GM04504 (cell line): ENCODE measurements at places on chromosomes 3 and 15.

DNA sequence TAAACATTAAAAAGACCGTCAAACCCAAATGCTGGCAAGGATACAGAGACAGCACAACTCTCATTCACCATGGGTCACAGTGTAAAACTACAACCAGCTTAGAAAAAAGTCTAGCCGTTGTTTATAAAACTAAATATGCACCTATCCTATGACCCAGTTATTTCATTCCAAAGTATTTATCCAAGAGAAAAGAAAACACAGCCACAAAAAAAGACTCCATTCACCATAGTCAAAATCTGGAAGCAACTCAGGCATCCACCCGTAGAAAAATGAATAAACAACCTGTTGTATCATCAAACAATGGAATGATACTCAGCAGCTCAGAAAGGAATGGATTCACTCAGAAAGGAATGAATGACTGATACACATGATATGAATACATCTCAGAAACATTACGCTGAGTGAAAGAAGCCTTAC is 28.6 kb downstream of the PLD1 start:
- no peak for DNase-seq

- DNase-seq = no peak
These were observed 59.6 kb upstream of the ZBTB38 start for GRCh38 chr3:141308588-141309218.

DNA sequence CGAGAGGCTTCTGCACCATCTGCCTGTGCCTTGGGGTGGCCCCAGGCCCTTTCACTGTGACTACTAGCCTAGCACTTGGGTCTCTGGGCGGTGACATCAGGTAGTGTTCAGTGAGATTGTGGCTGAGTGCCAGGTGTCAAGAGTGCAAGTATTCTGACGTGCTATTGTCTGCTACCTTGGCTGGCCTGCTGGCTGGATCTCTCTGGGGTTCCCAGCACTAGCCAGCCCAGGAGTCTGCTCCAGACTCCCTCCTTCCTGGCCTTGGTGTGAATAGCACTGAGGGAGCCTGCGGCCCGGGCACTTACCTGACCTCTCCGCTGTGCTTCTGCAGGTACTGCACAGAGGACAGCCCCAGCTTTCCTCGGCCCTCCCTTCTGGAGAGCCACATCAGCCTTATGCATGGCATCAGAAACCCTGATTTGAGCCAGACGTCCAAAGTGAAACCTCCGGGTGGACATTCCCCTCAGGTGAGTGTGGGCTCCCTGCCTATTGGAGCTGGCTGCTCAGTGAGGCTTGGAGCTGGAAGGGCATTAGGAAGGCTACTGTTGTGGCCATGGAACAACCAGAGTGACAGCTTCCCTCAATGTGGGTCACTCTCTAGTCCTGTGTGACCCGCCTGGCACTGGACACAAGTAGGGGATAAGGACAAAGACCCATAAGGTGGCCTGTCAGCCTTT is 17.5 kb upstream of the ALPK3 start:
- DNase-seq = no peak

GRCh38 chr3:126197854-126198584 is 17.6 kb upstream of the ALDH1L1 start:
- DNase-seq = peak; percentile 34

GRCh38 chr3:17194116-17194515 is 309.4 kb downstream of the PLCL2 start:
- DNase-seq = no peak

GRCh38 chr3:120850381-120851295 is 57.4 kb upstream of the STXBP5L start:
- no peak for DNase-seq

DNA sequence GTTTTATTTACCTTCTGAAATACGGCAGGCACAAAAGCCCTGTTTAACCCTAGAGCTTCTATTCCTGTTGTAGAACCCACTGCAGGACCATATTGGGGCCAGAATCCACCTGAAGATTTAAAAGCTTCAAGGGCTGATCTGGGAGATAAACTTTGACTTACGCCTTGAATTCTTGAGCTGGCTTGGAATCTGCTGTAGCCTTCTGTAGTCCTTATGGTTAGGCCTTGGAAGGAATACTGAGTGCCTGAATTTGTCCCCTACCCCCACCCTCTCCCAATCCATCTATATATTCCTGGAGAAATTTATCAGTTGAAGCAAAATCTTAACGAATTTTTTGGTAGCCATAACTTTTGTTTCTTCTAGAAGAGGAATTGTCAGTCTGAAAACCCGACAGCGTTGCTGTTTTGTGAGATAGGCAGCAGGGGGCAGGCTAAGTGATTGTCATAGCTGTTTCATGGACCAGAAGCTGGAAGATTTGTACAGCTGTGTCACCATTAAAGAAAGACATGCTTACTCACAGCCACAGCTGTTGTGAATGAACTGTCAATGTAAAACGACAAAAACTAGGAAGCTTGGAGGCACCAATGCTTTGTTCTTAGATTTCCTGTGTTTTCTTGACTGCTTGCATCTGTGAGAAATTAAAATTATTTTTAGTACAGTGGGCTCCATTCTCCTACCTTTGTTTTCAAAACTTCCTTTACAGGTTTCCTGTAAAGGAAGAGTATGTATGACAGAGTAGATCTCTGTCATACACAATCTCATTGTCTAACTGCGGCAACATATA is 12.8 kb downstream of the LXN start:
- DNase-seq = peak; percentile 63

GRCh38 chr15:100332231-100332630 is 9.5 kb downstream of the ADAMTS17 start:
- no peak for DNase-seq

- DNase-seq = no peak
These were observed 259.3 kb downstream of the PLCL2 start for GRCh38 chr3:17143893-17144664.

- DNase-seq = no peak
These were observed 346.2 kb upstream of the ZNF717 start for GRCh38 chr3:76131396-76132153.
